Activated CD4-positive, alpha-beta T cell treated with anti-CD3 and anti-CD28 coated beads, Interleukin-10, Interleukin-2, amounts not matched to agents 100 ng/mL and 50 ng/mL, durations not matched to agents 16 hours and 8 hours (primary cell): ENCODE measurements at places on chromosomes 2 and 18.

- DNase-seq, result no peak
Observed at GRCh38 chr2:109284826-109285225, 155.8 kb downstream of the SH3RF3 start.

DNA sequence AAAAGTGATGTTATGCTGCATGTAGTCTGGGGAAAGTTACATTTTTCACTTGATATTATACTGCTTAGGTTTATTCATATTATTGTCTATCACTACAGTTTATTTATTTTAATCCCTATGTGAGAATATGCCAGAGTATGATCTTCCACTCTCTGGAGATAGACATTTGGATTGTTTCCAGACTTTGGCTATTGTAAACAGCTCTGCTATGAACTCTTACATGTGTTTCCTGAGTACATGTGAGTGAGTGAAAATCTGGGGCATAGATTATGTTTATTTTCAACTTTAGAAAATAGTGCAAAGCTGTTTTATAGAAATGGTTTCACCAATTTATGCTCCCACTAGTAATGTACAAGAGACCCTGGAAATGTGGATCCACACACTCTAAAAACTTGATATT lies 49.0 kb upstream of the EPAS1 start:
- no peak for DNase-seq

- no peak for DNase-seq
Observed at GRCh38 chr2:206631340-206631739, 10.9 kb upstream of the FAM237A start.

- peak; percentile 14 for DNase-seq
Observed at GRCh38 chr18:38563396-38563980, 997.9 kb upstream of the CELF4 start.

DNA sequence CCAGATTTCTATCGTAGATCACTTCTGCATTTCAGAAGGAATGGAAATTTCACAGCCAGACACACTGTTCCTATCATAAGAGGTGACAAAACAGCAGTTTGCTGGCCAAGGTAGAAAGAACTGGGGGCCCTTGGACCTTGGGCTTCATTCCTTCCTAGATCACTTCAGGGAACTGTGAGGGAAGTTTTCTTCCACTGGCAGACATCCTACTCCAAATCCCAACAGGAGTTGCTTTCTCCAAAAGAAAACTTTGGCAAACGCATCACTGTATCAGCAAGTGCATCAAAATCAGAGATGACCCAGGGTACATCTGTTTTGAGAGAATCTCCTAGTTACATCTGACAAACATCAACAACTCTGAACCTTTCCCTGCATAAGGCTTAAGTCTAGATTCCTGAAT lies 348.4 kb upstream of the KLHL29 start:
- no peak for DNase-seq

DNA sequence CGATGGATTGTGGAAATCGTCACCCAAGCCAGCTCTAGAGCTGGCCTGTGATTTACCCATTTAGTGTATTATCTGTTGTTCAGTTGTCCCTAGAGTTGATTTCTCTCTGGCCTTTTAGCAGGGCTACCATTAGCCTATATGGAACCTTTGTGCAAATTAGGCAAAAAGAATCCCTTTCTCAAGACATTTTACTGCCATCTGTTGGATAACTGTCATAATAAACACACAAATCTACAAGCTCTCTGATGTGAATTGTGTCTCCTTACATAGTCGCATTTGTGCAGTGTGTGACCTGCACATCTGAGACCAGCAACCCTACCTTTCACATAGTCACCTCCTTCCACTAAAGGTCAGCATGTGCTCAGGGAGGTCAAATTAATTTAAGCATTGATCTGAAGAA lies 34.0 kb downstream of the LOXHD1 start:
- peak; percentile 4 for DNase-seq

DNA sequence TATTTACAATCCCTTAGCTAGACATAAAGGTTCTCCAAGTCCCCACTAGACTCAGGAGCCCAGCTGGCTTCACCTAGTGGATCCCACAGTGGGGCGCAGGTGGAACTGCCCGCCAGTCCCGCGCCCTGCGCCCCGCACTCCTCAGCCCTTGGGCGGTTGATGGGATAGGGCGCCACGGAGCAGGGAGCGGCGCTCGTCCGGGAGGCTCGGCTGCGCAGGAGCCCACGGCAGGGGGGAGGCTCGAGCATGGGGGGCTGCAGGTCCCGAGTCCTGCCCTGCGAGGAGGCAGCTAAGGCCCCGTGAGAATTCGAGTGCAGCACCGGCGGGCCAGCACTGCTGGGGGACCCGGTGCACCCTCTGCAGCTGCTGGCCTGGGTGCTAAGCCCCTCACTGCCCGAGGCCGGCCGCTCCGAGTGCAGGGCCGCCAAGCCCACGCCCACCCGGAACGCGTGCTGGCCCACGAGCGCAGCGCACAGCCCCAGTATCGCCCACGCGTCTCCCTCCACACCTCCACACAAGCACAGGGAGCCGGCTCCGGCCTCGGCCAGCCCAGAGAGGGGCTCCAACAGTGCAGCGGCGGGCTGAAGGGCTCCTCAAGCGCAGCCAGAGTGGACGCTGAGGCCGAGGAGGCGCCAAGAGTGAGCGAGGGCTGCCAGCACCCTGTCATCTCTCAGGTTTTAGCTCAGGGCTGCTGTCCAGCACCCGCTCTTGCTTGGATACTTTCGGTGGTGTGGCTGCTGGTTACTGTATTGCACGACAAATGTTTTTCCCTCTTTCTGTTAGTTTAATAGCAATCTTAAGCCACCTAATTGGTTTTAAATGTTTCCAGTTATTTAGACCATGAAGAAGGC lies 83.8 kb upstream of the LDLRAD4 start:
- DNase-seq, result no peak

GRCh38 chr2:88874063-88874657 lies 182.7 kb downstream of the RPIA start:
- DNase-seq, result peak; percentile 60

DNA sequence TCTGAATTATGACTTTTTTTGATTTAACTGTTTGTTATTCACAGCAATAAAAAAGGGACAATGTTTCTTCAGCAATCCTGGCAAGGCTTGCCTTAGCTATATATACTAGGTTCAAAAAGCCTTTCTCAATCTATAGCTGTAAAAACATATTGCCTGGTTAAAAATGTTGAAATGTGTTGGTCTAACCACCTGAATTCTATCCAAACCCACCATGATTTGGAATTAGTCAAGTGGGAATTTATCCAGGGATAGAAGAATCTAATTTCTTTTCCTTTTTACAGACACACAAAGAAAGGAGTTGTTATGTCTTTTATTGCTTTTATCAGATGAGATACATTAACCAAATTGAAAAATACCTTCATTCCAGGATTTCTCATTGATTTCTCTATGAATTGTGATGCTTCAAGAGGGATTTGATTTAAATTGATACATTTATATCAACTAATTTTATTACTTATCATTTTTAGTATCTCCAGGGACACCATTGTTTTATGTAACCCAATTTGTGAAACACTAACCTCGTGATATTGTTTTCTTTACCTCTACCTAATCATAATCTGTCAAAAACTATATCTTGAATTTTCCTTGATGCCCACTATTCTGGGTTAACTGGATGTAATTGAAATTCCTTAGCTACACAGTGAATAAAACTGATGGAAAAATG lies 88.1 kb downstream of the LRP1B start:
- no peak for DNase-seq

GRCh38 chr2:47003641-47004427 lies 88.2 kb upstream of the MCFD2 start:
- DNase-seq, result no peak

- DNase-seq, result peak; percentile 41
Observed at GRCh38 chr2:227117027-227117426, 47.0 kb downstream of the COL4A4 start.

GRCh38 chr2:129192841-129193253 lies 786.6 kb upstream of the RAB6C start:
- DNase-seq, result no peak

DNA sequence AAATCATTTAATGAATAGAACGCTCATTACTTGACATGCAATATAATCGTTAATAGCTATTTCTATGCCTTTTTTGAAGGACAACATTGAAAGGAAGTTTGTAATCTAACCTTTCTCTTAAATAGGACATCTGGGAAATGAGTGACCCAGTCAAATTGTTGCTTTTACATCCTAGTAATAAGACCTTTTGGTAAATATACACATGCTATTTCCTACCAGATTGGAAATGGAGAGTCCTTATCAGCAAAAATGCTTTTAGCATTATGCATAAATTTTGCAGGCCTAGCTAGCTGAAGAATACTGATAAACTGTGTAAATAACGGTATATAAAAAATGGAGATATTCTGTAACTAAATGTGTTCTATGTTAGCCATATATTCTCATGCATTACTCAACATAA lies 567.3 kb upstream of the DSEL start:
- no peak for DNase-seq

DNA sequence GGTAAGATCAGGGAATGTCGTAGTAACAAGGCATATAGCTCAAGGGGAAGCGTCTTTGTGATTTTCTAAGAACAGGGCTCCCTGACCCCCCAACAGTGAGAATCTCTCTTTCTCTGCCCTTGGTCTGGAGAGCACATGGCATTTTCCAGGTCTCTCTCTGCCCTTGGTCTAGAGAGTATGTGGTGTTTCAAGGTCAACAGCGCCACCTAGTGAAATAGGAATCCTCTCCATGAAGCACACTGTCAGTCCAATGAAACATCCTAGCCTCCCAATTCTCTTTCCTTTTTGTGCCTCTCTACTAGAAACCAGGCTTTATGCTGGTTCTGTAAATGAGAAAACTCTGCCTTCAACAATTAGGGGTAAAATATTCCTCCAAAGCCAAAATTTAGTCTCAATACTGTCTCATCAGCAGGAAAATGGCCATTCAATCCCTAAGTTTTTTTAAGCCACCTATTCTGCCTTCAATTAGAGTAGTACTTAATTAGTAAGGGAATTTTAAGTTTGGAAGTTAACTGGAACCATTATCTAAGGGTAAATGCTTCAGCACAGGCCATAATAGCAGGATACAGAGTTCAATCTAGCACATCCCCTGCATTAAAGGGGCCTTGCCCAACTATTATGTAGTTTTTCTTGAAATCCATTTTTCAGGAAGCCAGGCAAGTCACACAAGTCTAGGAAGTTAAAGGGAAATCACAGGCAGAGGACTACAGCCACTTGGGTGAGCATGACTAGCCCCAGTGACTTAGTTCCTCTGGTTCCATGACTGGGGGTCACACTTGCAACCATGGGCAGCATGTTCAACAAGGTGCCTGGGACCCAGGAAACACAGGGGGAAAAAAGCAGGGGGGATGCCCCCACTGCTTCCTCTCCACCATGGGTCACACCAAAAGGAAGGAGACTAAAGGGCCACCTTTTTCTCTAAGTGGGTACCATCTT lies 12.4 kb downstream of the DYM start:
- DNase-seq, result peak; percentile 70

DNA sequence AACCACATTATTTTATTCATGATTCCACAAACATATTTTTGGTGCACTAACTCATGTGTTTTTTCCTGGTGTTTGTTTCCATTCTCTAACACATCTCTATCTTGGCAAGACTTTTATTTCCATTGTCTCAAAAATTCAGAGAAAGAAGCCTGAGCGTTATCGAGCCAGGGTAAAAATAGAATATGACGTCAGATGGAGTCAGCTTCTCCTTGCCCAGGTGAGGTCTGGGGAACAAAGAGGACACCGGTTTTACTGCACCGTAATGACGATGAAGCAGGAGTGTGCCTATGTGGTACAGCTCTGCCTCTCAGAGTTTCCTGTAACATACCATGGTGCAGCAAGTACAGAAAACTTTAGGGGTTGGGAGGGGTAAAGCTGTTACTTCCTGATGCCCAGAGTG lies 661.6 kb downstream of the PLCL1 start:
- no peak for DNase-seq

- no peak for DNase-seq
Observed at GRCh38 chr18:9694174-9694573, 13.9 kb upstream of the RAB31 start.

DNA sequence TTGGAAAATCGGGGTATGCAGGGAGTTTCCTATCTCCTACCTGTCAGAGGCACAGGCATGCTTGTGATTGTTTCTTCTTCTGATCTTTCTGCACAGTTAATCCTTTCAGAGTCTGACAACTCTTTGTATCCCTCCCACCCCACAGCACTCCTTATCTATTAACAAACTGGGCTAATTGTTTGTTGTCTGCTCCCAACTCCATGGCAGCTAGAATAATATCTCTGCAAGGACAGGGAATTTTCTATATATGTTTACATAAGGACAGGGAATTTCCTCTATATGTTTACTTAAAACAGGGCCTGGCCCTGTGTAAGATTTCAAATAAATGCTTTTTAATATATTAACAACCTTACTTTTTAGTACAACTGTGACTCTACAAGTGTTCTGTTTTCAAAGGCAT lies 36.0 kb upstream of the VRK2 start:
- no peak for DNase-seq
